Activated T-cell treated with anti-CD3 and anti-CD28 coated beads, Interleukin-2, amount 50 U/mL, for 4 hours (primary cell): ENCODE measurements at places on chromosomes 11 and 22.

- peak; percentile 19 for DNase-seq
Observed at GRCh38 chr22:36405671-36406538, 18.1 kb upstream of the MYH9 start.

DNA sequence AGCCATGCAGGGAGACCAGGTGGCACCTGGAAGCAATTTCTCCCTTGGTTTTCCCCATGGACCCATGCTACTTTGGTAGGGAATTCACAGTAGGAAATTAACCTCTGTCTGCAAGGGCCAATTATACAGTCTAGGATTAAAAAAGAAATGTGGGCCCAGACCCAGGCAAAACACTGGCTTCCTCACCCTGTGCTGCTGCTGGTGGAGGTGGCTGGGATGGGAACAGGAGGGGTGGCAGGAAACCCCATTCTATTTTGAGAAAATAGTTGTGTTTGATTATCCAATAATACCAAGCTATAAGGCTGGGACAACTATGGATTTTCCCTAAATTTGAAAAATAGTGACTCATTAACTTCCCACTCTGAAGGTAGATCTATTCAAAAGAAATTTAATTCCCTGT lies 417.0 kb upstream of the NARS2 start:
- DNase-seq: no peak

DNA sequence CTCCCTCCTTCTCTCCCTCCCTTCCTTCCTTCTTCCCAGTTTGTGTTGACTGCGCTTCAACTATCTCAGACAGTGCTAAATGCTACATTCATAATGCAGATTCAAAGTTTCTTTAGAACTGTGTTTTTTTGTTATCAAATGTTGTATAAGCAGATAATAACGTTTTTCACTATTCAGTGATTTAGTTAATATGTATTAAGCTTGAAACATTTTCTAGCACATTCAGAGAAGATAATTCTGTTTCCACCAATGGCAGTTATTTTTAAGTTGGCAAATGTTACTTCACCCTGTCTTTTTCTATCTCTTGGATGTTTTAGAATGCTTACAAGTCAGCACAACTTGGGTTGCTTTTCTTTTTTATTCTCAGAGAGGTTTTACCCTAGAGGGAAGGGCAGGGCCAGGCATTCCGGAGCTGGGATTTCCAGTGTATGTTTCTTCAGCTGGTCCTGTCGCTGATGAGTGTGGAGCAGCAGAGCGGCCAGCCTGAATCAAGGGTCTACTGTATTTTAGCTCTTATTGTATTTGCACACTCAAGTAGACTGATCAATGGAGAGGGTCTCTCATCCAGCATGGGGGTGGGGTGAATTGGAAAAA lies 162.3 kb upstream of the ARHGAP20 start:
- DNase-seq: no peak

DNA sequence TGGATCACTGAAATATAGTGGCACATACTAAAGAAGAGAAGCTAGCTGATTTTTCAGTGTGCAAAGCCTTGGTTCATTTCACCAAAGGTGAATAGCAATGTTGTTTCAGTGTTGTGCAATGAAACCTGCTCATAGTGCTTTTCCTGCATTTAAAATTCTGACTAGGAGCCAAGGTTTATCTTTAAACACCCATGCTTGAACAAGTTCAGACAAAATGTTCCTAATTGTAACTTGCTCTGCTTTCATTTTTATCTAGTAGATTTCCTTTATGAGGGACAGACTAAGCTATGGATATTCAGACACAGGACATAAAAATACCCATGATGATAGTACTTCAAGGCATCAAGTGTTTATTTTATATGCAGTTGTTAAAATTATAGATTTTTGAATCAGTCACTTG lies 47.7 kb downstream of the BBOX1 start:
- DNase-seq: no peak

DNA sequence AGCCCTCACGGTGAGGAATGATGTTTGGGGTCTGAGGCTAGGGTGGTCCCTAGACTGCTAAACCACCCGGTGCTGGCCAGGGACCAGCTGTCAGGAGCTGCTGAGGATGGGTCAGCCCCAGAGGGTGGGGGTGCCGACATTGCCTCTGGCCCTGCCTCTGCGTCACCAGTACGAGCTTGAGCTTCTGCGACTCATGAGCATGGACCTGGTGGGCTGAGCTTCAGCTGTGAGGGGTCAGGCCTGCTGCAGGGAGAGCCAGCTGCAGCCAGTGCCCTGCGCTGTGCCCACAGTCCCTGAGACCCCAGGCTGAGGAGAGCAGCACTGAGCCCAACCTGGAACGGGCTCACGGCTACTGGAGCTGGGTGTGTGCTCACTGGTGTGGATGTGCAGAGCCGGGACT lies 7.0 kb downstream of the DERL3 start:
- no peak for DNase-seq

DNA sequence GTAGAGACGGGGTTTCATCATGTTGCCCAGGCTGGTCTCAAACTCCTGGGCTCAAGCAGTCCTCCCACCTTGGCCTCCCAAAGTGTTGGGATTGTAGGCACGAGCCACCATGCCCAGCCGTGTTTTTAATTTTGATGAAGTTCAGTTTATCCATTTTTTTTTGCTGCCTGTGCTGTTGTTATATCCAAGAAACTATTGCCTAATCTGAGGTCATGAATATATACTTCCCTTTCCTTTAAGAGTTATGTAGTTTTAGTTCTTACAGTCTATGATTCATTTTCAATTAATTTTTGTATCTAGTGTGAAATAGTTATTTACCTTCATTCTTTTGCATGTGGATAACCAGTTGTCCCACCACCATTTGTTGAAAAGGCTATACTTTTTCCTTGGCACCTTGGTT lies 50.3 kb upstream of the SORL1-AS1 start:
- DNase-seq: no peak

GRCh38 chr22:19815823-19816290 lies 38.8 kb downstream of the GNB1L start:
- DNase-seq: no peak

DNA sequence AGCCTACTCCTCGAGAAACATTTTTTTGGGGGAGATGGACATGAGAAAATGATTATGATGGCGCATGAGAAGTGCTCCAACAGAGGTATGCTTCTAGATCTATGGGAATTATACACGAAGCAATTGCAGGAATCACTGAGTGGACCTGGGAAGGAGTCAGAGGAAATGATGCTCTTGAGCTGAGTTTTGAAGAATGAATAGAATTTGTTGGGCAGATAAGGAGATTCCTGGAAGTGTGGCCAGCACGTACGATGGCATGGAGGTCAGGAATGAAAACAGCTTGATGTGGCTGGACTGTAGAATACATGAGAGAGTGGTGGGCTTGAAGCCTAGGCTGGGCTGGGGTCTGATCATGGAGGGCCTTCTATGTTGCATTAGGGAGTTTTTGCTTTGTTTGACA lies 31.7 kb downstream of the ADAMTS15 start:
- no peak for DNase-seq

GRCh38 chr11:78214331-78215194 lies 25.8 kb downstream of the USP35 start:
- no peak for DNase-seq

DNA sequence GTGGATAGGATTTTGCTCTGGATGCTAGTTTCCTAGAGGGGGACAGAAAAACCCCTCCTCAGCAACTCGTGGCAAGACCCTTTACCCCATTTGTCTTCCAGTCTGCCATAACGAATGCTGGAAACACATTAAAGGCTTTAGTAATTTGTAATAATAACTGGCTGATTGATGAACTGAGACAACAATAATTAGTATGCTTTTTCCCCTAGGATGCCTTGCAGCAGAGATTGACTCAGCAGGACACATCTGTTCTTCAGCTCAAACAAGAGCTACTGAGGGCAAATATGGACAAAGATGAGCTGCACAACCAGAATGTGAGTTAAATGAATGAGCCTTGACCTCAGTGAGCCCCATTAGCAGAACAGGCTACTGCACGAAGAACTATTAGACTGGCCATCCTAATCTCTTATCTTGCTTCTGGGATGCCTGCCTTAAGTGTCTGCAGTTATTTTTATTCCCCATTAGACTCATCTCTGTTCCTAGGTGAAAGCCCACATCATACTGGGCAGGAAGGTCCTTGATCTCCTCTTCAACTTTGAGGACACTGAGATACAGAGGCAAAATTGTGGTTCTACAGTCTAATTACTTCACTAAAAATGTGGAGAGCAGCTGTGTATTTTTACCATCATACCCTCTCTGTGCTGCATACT lies 32.9 kb upstream of the DLAT start:
- no peak for DNase-seq

DNA sequence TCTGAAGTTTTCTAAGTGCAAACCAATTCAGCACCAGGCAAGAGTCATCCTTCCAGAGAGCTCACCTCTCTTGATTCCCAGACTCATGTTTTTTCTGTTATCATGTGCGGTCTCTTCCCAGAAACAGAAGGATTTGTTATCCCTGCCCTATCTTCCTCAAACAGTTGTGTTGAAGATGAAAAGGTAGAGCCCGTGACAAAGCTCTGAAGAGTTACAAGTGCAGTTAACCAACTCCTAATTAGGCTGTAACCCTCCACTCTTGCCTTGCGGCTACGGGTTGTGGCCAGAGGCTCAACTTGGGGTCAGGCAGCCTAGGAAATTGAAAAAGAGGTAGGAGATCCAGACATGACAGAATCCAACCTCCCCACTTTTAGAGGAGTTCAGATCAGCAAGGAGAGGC lies 76.2 kb upstream of the CADM1 start:
- no peak for DNase-seq

DNA sequence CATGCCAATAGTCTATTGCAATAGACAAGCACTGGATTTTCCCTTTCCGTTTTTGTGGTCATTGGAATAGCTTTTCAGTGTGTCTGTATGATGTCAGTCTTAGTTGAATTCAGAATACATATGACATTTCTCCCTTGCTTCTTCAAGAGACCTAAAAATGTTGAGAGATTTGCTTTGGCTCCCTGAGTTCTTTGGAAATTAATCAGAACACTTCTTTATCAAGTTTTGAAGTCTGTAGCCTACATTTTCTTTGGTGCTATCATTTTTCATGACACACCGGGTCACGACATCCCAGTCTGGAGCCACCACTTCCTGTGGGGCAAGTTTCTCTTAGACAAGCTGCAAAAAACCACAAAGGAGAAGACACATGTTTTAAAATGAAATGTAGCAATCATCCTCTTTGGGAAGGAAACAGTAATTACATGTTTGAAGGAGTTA lies 847.1 kb downstream of the OPCML start:
- DNase-seq: no peak

DNA sequence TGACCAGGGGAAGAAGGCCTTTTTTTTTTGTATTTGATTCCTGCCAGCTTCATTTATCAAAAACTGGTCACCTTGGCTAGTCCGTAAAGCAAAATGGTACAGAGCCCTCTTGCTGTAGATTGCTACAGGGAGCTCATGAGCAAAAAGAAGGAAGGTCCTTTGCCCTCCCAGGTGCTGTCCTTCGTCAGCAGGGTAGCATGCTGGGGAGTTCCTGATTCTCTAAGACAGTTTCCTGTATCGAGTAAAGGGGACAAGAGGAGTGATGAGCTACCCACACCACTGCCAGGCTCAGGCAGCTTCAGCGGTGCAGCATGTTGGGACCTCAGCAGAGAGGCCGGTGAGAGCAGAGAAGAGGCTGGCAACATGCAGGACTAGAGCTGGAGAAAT lies 67.8 kb upstream of the CSNK2A3 start:
- no peak for DNase-seq

- no peak for DNase-seq
Observed at GRCh38 chr11:95363708-95364107, 132.7 kb upstream of the SESN3 start.
